ENCODE measurements at places on chromosomes 4 and X.

DNA sequence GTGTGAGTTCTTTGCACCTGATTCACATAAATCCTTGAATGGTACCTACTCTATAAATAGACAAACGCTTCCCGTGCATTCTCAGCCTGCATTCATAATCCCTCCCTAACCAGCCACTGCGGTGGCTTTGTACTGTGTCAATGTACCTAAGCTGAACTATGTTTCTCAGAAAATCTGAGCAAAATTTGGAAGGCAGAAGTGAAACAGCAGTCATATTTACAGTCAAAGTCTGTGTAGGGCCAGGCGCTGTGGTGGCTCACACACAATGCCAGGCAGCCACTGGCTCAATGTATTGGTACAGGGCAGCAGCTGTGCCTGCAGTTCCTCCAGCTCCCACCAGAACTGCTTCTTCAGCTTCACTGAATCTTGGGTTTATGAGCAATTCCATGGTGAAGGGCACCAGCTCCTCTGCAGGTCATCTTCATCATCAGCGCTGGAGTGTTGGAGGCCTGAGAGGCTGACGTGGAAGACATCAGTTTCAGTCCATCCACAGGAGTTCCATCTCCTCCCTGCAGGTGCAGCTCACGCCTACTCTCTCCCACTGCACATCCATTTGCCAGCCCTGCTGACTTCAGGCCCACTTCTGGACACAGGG lies 32.3 kb upstream of the IRF2 start:
- no peak for DNase-seq

DNA sequence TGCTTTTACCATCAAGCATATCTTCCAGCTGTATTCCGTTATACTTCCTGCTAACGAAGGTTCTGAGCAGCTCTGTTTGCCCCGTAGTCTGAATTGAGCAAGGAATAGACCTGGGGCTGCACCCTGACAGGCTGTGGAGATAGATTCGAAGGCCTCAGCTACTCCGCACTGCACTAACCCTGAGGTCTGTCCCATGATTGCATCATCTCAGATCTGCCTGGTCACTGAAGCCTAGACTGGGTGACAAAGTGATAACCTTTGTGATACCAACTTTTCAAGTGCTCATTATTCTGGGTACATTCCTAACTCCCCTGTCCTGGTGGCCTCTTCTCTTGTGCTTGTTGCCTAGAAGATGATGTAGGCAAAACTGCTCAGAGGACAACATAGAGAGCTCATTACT lies 29.9 kb upstream of the PGRMC1 start:
- no peak for DNase-seq

DNA sequence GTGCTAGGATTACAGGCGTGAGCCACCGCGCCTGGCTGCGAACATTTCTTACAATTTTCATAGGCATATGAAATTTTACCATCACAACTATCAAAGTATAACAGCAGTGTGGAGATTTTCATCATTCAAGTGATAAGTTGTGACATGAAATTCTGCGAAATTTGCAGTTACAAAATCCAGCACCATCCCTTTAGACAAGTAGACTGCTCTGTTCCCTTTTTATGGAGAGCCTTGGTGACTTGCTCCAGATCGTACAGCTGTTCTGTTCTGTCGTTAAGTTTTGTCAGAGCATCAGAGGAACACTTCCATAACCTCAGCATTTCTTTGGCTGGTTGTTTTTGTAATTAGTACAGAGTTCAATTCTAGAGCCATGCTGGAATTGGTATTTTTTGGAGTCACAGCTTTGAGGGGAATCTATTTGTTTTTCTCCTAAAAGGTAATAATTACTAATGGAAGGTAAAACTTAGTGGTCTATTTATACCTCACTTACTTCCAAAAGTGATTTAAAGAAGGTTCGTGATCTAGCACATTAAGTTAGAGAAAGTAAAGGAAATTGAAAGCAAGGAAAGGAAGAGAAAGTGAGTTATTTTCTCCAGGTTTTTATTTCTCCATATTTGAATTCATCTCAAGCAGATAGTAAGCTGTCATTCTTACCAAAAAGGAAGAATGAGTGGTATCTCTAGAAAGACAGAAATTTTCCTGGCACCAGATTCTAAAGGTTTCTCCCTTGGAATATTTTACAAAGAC lies 22.1 kb downstream of the ZRSR2 start:
- no peak for DNase-seq

GRCh38 chrX:9538544-9539045 lies 73.7 kb downstream of the TBL1X start:
- no peak for DNase-seq

GRCh38 chr4:70768301-70768948 lies 46.7 kb downstream of the RUFY3 start:
- DNase-seq = no peak

DNA sequence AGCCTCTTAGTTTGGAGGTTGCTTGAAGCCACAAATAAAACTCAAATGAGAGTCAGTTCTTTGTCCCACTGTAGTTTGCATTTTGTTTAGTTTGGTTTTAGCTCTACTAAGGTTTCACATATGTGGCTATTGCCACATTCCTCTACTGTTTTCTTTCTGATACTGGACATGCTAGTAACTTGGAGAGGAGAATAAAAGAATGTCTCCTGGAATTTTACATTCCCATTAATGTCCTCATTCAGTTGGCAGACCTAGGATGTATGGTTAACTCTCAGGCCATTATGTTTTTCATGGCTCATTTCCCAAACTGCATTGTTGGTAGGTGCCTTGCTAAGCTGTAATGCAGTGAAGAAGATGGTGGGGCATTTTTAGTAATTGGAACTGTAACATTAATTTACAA lies 29.9 kb downstream of the UPRT start:
- DNase-seq = no peak

GRCh38 chrX:153336121-153336894 lies 2.4 kb downstream of the ZNF275 start:
- peak; percentile 9 for DNase-seq

- DNase-seq = no peak
Measured at GRCh38 chrX:55011294-55011693, 11.1 kb downstream of the APEX2 start.

DNA sequence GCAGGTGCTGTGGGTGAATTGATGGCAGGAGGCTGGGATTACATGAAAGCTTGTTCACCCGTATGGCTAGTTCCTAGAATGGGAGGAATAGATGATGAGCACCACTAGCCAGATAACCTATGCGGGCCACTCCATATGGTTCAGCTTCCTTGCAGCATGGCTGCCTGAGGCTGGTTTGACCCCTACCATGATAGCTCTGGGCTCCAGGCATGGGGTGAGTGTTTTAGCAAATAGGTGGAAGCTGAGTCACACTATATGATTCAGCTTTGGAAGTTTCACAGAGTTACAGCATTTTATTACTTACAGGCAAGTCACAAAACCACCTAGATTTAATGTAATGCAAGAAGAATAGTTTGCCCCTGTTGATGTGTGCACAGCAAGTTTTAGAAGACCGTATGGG lies 603.2 kb downstream of the STIM2 start:
- DNase-seq = peak; percentile 32

DNA sequence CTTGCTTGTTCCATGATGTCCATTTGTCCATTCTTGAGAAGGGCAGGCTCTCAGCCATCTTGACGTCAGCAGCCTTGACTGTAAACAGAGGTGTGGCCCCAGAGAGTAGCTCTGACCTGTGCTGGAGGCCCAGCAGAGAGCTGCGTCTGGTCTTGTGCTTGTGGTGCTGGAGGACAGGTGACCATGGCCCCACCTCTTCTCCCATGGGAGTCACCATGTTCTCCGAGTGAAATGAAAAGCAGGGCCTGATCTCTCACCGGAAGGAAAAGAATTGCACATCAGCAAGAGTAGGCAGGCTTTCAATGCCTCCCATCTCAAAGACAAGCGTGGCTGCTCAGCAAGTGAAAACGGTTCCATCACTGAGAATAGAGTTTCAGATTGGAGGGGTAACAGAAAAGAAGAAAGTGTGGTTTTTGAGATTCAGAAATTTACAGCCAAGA lies 11.5 kb downstream of the PARM1 start:
- no peak for DNase-seq

- peak; percentile 6 for DNase-seq
Measured at GRCh38 chr4:33961761-33962160, 2282.6 kb downstream of the ARAP2 start.

DNA sequence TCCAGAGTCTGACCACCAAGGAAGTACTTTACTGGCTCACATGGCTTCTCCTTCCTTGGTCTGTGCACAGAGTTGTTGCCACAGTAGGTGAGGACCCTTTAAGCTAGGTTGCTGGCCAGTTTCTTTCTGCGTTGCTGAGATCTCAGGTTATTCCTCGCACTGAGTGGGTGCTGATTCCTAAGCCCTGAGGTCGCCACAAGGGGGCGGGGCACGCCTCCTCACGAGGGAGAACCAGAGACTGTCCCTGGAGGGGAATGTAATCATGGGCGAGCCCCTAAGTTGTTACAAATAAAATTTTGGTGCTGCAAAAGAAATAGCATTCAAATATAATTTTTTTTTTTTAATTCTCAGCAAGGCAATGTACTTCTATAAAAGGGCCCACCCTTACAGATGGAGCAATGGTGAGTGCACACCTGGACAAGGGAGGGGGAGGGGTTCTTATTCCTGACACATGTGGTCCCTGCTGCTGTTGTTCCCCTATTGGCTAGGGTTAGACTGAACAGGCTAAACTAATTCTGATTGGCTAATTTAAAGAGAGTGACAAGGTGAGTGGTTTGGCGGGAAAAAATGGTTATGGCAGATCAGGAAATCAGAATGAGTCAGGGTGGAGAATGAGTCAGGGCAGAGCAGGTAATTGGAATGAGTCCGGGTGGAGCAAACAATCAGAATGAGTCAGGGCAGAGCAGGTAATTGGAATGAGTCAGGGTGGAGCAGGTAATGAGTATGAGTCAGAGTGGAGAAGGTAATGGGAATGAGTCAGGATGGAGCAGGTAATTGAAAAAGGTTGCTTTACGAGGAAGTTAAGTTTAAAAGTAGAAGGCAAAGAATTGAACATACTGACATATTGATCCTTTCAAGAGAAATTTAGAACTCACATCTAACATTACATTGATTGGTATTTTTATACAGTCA lies 107.5 kb downstream of the VSIG4 start:
- DNase-seq = peak; percentile 93

Data from mammary epithelial cell (primary cell).